Mammary microvascular endothelial cell (primary cell): ENCODE measurements at places on chromosomes 1 and 21. TPM values are rescaled to one million over a fixed set of nuclear protein-coding genes. Genes with fewer than 3 reads are reported as not detected.

The CASZ1 gene
- 3.6 and 6.7 TPM in 2 replicates for total RNA-seq

The CFAP107 gene
- total RNA-seq: not detected in 2 replicates

The NBPF9 gene
- total RNA-seq: 7.4 and 7.9 TPM in 2 replicates

The OR14K1 gene
- not detected in 2 replicates for total RNA-seq

The LRRC38 gene
- total RNA-seq: 0.40 and 0.54 TPM in 2 replicates

The SNX7 gene
- 38.0 and 44.2 TPM in 2 replicates for total RNA-seq
